ENCODE measurements at places on chromosomes 12 and 14.

- DNase-seq = no peak
Measured at GRCh38 chr14:70954068-70954467, 46.8 kb downstream of the PCNX1 start.

DNA sequence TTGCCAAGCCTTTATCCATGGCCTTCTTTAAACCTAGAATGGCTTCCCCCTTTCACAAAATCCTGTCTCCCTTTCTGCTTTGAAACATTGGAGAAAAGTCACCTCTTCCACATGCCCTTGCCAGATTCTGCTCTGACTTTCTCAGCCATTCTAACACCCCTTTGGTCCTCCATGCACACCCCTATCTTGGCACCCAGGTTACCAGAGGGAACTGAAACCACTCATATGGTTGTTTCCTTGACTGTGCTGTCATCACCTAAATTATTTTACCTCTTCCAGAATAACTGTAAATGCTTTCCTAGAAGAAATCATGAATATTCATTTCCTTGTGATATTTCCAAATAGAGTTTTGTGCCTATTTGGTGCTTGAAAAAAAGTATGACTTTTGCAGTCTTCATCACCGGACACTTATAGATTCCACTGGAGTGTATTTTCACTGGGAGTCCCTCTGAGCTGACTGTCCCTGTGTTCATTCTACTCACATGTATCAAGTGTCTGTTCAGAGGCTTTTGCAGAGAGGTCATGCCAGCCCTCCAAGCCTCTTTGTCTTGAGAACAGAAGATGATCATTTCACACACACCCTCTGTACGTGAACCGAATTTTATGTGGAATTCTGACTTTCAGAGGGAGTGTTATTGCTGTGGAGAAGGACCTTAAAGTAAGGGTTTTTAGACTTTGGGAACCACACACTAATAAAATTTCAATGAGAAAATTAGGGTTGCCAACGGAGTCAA is 74.1 kb downstream of the PLXNC1 start:
- DNase-seq = no peak

- no peak for DNase-seq
Measured at GRCh38 chr14:95097385-95097784, 59.9 kb downstream of the DICER1 start.

- no peak for DNase-seq
Measured at GRCh38 chr14:89672636-89673511, 255.8 kb upstream of the FOXN3 start.

DNA sequence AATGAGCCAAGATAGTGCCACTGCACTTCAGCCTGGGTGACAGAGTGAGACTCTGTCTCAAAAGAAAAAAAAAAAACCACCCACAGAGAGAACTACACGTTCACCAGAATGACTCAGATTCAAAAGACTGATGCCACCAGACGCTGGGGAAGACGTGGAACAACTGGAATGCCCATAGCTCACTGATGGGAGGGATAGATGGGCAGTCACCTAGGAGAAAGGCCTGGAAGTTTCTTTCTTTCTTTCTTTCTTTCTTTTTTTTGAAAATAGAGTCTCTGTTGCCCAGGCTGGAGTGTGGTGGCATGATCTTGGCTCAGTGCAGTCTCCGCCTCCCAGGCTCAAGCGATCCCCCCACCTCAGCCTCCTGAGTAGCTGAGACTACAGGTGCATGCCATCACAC is 10.0 kb upstream of the KLC1 start:
- no peak for DNase-seq

DNA sequence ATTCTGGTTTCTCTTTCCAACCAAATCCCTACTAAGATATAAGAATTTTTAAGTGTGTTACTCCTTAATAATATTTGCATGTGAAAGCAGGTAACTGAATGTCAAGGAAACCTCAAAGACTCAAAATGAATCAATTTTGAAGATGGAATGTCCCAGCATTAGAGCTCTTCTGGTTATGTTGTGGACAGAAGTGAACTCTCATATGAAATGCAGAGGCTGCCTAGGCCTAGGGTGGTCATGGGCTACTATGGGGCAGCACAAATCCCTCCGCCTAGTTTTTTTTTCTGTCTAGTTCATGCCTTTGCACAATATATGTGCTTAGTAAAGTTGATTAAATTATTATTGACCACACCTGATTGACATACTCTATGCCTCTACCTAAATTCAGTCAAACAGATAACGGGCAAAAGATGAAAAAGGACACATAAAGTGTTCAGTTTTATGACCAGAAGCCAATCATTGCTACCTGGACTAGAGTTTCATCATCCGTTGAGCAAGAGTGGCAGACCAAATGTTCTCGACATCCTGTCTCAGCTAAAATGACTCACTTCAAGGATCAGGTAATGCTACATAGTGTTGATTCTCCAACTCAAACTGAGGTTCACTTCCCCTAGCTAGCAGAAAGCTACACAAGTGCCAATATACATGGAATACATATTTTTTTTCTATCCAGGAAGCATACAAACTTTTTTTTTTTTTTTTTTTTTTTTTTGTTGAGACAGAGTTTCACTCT is 1211.4 kb downstream of the VRK1 start:
- DNase-seq = no peak

Data from posterior vena cava (tissue), 2 donors.